Activated CD4-positive, alpha-beta T cell treated with anti-CD3 and anti-CD28 coated beads, Interleukin-2, amount 10 ng/mL, durations not matched to agents 7 days and 5 days (primary cell): ENCODE measurements at places on chromosomes 12 and 14. TPM values are rescaled to one million over a fixed set of nuclear protein-coding genes. Genes with fewer than 3 reads are reported as not detected.

GRCh38 chr14:102593061-102593824, 794 bp downstream of the RCOR1 start:
- peak; percentile 67 for DNase-seq

- no peak for DNase-seq
These were observed 828.3 kb downstream of the VRK1 start for GRCh38 chr14:97625477-97625876.

The AKAP6 gene
- 0.67 TPM for total RNA-seq

DNA sequence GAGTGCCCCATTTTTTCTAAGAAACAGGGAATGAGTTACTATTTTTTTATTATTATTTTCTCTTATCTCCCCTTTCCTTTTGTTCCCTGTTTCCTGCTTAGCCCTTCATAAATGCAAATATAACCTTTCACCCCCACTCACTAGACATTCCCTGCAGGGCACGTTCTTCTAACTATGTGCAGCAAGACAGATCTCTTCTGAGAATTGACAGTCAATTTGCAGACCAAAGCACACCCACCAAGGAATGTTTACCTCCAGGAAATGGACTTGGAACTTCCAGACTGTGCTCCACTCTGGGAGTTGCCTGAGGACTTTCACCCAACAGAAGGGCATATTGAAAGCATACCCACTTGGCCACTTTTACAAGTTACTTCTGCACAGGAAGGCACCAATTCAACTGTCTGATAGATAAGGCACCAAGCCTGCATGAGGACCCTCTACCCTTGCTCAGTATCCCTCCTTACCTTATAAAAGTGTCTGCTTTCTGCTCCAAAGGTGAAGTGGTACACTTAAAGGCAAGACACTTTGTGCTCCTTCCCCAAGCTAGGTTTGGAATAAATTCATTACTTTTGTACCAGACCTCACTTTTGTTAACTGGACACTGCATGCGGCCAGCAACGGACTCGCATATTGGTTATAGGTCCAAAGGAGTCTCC, 6.5 kb downstream of the TAS2R19 start:
- DNase-seq: no peak
